ENCODE measurements at places on chromosomes 13 and 19.

GRCh38 chr19:57974434-57974833, at the start of gene C19orf18:
Gene C19orf18 (minus strand): TSS chr19:57974534. CDS start chr19:57974432, 102 bp downstream.
- no peak for DNase-seq

DNA sequence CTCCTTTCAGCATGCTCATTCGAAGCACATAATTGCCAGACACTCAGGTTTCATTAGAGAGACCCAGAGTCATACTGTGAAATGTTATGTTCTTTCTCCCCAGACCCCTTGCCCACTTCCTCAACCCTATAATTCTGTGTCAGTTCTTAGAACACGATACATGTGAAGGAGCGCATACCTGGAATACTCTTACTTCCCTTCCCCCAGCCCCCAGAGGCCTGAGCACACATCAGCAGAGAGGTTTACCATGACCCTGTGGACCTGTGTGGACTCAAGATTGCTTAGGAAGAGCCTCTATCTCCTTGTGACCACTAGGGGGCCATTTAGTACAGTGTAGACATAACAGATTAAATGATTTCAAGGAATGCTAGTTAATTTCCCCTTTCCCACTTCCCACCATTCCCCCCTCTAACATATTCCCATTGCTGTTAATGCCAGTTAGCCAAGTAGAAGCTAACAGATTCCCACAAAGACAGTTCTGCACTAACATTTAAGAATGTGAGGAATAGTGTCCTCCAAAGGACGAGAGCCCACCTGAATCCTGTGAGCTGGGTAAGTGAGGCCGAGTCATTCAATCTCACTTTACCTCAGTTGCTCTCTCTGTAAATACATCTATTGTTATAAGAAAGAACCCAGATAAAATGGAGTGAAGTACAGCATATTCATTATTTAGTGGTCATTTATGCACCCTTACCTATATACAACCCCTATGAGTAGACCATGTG, 154.2 kb upstream of the MAB21L1 start:
- DNase-seq: peak; percentile 70

GRCh38 chr13:100600915-100601314, 12.3 kb upstream of the GGACT start:
- no peak for DNase-seq

DNA sequence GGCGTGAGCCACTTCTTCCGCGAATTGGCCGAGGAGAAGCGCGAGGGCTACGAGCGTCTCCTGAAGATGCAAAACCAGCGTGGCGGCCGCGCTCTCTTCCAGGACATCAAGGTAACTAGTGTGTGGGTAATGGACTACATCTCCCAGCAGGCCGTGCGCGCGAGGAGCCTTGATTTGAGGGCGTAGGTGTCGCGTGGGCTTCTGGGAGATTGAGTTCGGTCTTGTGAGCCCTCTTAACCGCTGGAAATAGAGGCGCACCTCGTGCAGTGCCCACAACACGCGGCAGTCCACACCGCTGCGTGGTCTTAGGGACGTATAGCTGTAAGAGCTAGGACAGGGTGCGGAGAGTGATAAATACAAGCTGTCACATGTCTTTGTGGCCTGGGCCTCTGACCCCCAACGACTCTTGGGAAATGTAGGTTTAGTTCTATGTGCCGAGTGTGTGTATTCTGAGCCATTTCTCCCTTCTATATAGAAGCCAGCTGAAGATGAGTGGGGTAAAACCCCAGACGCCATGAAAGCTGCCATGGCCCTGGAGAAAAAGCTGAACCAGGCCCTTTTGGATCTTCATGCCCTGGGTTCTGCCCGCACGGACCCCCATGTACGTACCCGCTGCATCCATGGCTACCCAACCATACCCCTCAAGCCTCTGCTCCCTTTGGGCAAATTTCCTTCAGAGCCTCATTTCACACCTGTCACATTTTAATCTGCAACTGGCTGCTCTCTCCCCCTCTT, 864 bp downstream of the FTL start:
- peak; percentile 65 for DNase-seq

DNA sequence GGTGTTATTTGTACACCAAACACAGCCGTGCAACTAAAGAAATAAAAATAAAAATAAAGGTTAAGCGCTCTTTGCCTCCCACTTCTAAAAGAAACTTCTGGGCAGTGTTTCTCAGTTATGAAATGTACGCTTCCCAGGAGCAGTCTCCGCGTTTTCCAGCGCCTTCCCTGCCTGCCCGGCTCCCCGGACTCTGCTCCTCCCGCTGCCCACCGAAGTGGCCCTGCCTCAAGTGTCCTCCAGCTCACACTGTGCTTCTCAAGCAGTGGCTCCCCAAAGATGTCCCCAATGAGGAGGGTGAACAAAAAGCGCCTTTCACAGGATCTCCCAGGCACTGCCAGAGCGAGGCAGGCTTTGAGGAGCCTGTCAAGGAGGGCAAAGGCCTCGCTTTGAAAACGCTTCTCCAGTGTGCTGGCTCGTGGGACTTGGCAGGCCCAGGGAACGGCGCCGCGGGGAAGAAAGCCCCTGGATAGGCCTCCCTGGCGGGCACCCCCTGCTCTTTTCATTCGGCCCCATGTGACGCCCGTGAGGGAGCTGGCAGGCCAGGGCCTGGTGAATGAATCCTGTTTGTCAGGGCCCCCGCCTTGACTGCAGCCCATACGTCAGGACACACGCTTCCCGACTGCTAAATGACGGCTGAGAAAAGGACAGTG, 187.1 kb downstream of the FOXO1 start:
- DNase-seq: no peak

DNA sequence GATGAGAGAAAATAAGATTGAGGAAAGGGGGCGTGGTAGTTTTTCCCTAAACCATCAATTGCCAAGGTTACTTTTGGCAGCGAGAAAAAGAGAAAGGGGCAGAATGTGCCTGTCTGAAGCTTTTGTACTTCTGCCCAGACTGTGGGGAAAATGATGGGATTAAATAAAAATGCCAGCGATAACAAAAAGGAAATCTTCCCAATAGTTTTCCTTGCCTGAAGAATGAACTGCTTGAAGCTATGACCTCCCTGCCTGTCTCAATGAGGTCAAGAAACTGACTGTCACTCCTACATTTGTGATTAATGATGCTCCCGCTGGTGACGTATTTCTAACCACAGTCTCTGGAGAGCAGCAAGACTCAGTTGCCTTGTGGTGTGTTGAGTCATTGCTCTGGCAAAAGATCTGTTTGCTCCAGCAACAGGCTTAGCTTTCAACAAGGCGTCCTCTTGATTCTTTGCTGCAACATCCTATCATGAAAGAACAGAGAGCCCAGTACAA, 1051.5 kb downstream of the DIAPH3 start:
- peak; percentile 26 for DNase-seq

DNA sequence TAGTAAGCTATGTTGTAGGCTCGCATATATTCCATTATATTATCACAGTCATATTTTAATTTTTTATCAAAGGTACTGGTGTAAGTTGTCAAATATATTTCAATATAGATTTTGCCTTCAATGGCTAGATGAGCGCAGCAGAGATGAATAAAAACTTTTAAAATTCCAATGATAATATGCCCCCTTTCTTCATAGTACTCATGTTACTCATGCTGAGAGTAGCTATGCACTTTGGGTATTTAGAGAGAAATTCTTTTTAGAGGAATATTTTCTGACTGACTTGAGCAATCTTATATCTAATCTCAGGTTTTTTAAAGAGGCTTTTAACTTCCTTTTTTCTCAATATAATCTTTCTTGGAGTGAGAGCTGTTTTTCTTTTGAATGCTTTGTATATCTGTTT, 11.4 kb downstream of the ZNF254 start:
- DNase-seq: no peak

- DNase-seq: no peak
Observed at GRCh38 chr13:65453982-65454381, 1776.2 kb downstream of the PCDH9 start.

DNA sequence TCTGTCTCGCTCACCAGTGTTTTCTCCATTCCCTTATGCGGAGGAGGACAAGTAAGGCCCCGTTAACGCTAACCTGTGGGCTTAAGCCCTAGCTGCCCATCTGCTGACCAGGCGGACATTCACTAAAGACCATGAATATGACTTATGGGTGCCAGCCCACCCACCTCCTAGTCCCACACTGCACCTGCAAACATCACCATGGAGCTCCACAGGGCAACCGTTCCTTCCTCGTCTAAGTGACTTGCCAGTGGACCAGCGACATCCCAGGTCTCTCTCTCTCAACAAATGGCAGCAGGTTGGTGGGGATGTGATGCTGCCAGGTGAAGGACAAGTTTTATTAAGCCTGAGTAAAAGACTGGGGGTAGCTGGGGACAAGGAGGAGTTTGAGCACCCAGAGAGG, 55.2 kb downstream of the CCDC70 start:
- no peak for DNase-seq

DNA sequence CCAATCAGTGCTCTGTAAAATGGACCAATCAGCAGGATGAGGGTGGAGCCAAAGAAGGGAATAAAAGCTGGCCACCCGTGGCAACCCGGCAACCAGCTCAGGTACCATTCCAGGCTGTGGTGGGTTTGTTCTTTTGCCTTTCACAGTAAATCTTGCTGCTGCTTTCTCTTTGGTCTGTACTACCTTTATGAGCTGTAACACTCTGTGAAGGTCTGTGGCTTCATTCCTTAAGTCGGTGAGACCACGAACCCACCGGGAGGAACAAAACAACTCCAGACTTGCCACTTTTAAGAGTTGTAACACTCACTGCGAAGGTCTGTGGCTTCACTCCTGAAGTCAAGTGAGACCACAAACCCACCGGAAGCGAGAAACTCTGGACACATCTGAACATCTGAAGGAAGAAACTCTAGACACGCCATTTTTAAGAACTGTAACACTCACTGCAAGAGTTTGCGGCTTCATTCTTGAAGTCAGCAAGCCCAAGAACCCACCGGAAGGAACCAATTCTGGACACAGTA, 16.5 kb upstream of the SPACA6 start:
- no peak for DNase-seq

GRCh38 chr13:40275636-40276035, 390.8 kb downstream of the FOXO1 start:
- peak; percentile 46 for DNase-seq

GRCh38 chr13:30395192-30396158, 26.8 kb upstream of the UBE2L5 start:
- DNase-seq: peak; percentile 85

DNA sequence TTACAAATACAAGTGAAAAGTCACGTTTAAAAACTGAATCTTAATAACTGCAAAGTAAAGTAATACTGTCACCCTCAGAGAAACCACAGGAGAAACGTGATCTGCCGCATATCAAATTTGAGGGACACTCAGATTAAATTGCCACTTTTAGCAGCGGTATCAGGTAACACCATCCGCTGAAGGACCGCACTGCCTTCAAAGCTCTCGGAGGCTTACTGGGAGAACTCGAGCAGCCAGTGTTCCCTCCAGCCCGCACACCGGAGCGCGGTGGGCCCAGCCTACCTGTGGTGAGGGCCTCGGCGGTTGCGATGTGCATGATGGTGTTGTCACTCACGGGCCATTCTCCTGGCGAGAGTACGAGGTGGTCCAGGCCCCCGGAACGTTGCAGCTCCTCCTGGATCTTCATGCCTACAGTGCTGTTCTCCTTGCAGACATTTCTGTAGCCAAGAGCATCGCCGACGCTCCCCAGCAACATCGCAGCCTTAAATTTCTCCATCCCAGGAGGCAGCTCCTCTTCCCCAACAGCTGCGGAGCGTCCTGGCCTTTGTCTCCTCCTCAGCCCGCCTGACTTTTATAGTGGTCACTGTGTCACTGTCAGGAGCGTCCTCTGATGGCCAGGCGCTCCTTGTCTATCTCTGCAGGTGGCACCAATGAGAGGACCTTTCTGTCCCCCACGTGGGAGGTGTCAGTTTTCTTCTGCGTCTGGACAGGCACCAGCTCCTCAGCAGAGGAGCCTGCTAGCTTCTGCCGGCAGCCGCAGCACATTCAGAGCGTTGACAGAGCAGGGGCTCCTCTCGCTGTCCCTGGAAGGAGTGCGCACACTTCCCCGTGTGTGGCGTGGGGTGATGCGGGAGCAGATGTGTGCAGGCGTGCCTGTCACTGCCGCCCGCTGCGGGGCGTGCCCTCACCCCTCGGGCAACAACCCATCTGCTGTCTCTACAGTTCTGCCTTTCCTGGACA, at the start of gene ADPRHL1:
Gene ADPRHL1, minus strand, starts transcription at position 547 of the 960 bp plus-strand sequence. Its CDS starts 51 bp downstream, at position 496.
- DNase-seq: no peak

DNA sequence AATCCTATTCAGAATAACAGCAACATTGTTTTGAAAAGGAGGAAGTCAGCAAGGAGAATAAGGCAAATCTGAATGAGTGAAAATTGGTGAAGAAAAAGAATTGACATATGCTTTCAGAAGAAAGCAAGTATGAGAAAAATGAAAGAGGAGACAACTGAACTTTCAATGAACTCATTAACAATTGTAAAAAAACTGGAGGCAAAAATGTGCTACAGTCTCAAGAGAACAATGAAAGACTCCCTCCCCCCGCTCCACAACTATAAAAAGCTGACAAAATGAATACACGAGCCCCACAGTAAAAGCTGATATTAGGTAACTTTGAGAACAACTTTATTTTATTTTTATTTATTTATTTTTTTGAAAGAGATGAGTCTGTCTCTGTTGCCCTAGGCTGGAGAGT, 373.1 kb downstream of the DIAPH3 start:
- DNase-seq: peak; percentile 28

GRCh38 chr19:33771384-33772101, 25.1 kb upstream of the KCTD15 start:
- DNase-seq: peak; percentile 90

- DNase-seq: no peak
Observed at GRCh38 chr19:55613930-55614710, 8.7 kb downstream of the ZNF865 start.

DNA sequence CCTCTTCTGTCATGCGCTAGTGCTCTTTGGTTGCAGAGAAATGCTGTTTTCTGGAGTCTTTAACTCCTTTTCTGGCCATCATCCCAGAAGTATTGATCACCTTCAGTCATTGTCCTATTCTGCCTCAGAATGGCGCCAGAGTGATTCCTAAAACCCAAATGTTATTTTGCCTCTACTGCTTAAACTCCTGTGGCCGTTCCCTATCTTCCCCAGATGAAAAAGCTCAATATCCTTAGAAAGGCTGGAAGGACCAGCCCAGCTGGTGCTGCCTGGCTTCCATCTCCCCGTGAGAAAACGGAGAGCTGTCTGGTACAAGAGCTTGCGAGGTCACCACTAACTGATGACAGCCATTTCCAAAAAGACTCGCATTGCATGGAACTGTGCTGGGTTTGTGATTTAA, 179.1 kb downstream of the RBM26 start:
- no peak for DNase-seq

- no peak for DNase-seq
Observed at GRCh38 chr13:70864731-70865130, 756.5 kb upstream of the KLHL1 start.

DNA sequence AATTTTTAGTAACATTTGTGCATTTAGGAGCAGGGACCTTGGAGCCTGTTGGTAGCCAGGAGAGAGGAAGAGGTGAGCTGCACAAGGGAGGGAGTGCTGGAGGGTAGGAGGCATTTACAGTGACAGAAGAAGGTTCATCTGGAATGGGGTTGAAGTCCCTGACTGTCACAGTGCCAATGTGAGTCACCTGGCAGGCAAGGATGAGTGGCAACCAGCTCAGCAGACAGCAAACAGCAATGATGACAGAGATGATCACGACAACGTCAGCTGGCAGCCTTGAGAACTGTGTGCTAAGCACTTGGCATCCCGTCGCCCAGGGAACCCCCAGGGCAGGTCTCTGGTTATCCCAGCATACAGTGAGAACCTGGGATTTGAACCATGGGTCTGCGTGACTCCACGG, 2.6 kb downstream of the OR10H5 start:
- DNase-seq: no peak
